Stimulated activated CD8-positive, alpha-beta memory T cell treated with anti-CD3 and anti-CD28 coated beads, Interleukin-12 subunit alpha, Interleukin-12 subunit beta, amount 100 ng/mL, for 4 hours (primary cell): ENCODE measurements at places on chromosomes 2 and 18.

DNA sequence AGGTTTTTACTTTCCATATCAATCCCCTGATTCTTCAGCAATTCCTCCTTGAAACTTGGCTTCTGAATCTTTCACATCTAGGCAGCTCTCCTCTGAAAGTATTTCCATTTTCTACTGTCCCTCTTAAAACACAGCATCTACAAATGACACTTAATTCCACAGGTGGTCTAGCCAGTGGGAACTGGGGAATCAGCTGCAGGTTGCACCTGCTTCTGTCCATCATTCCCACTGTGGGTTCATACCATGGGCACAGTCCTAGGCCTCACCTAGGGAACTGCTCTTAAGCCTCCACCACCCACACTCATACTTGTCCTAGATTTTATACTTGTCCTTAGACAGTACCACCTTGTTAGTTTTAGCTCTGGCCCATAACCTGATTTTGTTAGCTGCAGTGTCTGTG lies 2.2 kb downstream of the LOXL3 start:
- no peak for DNase-seq

- no peak for DNase-seq
These were observed 75.2 kb upstream of the CTDP1 start for GRCh38 chr18:79604205-79604912.

GRCh38 chr2:25379535-25379934 lies 37.8 kb upstream of the DNMT3A start:
- no peak for DNase-seq

DNA sequence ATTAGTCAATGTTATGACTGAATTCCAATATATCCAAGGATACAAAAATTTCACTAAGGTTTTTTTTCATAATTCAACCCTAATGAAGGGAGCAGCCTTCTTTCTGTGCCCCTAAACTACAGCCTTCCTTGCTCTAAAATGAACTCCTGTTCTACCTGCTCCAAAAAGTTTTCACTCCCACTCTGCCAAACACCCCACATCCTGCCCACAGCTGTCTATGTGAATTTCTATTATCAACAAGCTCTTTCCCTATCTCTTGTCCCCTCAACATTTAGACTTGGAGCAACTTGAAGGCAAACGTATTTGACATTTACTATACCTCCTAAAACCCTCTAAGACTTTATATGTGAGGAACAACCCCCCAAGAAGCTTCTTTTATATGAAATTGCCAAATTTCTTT lies 2.5 kb downstream of the STAT4 start:
- DNase-seq: no peak

- no peak for DNase-seq
These were observed 126.9 kb upstream of the DAPL1 start for GRCh38 chr2:158668001-158668765.
